ENCODE measurements at places on chromosomes 2 and 18.

GRCh38 chr2:120778244-120778643 lies 42.6 kb downstream of the GLI2 start:
- no peak for DNase-seq

DNA sequence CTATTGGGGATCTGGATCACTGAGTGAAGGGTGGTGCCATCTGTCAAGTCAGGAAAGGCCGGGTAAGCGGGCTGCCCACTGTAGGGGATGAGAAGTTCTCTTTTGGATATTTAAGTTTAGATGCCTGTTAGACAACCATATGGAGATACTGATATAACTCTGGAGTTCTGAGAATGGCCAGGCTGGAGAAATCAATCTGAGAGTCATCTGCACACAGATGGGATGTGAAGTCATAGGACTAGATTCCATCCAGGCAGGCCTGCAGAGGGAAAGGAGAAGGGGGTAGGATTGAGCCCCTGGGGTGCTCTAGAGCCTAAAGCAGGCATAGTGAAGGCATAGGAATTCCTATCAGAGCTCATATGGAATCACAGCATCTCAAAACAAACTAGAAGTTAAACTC lies 30.1 kb downstream of the SPRED2 start:
- DNase-seq = no peak

DNA sequence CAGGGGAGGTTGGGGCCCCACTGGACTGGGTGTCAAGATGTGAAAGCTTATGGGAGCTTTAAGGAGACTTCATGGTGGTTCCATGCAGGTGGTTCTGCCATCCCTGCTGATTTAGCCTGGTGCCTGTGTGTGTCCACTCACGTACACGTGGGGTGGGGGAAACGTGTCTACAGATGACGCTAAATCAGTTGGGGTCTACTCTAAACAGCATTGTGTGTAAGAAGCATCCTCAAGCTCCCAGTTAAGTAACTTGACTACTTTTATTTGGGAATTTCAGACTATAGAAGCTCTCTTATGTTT lies 47.1 kb downstream of the BCL2L11 start:
- DNase-seq = no peak

- DNase-seq = no peak
Measured at GRCh38 chr2:107735201-107735600, 91.5 kb upstream of the RGPD4 start.

- DNase-seq = no peak
Measured at GRCh38 chr18:68417826-68418225, 297.1 kb downstream of the TMX3 start.

GRCh38 chr2:132720393-132720792 lies 50.4 kb upstream of the LYPD1 start:
- no peak for DNase-seq

DNA sequence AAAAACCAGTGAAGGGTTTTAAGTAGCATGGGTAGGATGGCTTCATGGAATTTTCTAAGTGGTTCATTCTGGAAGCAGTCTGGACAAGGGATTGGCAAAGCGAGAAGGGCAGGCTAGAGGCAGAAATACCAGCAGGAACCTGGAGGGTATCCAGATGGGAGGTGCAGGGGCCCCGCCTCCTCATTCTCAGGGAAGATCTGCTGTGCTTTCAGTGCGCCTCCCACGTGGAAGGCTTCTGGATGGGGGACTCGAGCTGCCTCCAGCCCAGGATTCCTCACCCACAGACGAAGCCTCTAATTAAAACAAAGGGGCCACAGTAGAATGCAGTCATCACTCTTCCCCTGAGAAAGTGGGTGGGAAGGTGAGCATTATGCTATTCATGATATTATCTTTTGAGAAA lies 79.8 kb downstream of the VSNL1 start:
- no peak for DNase-seq

GRCh38 chr18:51197661-51198424 lies at the start of gene MEX3C:
TSS of gene MEX3C (minus strand) at chr18:51197681. CDS start at chr18:51197320, 361 bp downstream.
- peak; percentile 99 for DNase-seq

GRCh38 chr2:121748202-121748601 lies 7.2 kb upstream of the TSN start:
- DNase-seq = no peak

GRCh38 chr2:169343202-169343601 lies 19.1 kb downstream of the LRP2 start:
- DNase-seq = no peak

DNA sequence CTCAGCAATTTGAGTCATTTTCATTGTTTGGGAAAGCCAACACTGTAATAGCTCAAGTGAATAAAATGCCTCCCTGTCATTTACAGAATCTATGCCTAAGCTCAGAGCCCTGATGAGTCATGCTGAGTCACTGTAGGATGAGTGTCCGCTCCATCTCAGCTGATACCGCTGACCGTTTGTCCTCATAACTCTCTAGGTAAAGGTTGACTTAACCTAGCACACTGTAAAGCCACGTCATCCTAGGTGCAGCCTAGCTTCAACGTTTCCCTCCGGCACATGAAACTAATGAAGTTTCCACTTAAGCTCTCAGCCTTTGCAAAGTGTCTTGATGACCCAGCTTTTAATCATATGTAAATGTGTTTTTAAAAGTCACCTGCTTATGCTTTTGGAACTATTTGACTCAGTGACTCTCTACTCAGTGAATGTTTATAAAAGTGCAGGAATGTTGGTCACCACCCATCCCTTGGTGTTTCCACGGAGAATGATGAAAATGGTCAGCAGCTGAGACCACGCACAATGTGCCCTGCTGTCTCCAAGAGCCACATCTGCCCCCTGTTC lies 154.0 kb downstream of the PMAIP1 start:
- peak; percentile 20 for DNase-seq

DNA sequence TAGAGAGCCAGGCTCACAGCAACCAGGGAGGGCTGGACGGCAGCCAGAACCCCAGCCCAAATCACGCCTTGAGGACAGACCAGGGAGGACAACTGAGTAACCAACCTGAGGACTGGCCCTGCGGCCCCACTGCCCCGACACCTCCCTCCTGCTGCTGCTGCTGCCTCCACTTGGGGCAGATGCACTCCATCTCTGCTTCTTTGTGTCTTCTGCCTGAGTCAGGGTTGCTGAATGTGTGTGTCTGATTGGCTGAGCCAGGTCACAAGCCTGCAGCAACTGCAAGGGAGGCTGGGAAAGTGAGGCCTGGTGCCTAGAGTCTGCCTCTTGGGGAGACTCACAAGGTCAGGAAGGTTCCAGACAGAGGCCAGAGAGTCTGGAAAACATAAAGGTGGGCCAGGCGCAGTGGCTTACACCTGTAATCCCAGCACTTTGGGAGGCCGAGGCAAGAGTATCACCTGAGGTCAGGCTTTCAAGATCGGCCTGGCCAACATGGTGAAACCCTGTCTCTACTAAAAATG lies 83.4 kb downstream of the ZFP36L2 start:
- DNase-seq = peak; percentile 64

DNA sequence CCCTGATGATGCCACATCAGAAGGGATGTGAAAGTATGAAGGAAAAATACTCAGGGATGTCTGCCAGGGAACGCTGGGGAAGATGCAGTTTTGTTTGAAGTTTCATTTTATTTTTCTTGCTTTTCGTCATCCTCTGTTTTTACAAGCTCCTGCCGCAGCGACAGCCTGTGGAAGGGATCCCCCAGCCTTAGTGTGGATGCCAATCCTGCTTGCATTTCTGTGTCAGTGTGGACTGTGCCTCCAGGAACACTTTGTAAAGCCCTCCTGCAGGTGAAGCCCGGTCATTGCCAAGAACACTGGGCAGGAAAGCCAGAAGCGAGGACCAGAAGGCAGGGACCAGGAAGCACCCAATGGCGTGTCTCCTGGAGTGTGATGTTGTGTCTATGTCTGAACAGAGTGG lies 234.3 kb downstream of the SEPTIN10 start:
- DNase-seq = no peak

DNA sequence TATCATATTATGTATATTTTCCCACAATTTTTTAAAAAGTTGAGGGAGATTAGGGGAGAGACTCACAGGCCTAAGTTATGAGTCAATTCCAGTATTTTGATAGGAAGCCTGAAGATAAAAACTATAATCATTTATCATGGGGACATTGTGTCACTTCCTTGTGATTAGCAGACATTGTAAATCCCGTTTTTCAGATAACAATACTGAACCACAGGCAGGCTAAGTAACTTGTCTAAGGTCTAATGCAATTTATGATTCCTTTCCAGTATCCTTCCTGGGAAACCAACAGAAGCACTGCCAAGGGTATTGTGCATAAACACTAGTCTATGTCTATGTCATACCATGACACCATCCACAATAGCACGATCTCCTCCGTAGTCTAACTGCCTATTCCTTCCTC lies 235.2 kb upstream of the PIK3C3 start:
- DNase-seq = no peak

DNA sequence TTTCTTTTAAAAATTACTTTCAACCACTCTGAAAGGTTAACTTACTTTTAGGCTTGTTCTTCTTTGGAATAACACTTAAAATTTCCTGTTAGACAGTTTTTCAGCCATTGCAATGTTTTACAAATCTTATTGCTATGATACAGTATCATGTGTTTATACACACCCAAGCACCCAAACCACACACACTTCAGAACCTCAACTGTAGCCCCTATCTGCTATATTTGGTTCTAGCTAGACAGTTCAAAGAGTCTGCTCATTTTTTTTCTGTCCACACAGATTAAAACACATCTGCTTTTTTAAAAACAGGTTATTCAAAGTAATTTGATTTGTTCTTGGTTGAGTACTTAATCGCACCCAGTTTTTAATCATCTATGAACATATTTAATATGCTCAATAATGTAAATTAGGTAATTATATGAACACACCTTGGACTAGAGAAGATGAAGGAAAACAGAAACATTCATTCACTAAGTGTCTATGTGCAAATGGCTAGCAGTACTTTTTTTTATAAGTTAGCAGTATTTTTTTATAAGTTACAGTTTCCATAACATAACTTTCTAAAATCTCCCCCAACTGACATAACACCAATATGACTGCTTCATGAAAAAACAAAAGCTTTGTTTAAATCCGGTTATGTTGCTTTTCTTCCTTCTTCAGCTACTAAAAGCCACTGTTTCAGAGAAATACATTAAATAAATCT lies 17.6 kb downstream of the FBXO11 start:
- no peak for DNase-seq

Measured in activated CD4-positive, alpha-beta T cell treated with anti-CD3 and anti-CD28 coated beads, Interleukin-2, amount 50 U/mL, for 16 hours (primary cell).